ENCODE measurements at places on chromosomes 1 and 21.

DNA sequence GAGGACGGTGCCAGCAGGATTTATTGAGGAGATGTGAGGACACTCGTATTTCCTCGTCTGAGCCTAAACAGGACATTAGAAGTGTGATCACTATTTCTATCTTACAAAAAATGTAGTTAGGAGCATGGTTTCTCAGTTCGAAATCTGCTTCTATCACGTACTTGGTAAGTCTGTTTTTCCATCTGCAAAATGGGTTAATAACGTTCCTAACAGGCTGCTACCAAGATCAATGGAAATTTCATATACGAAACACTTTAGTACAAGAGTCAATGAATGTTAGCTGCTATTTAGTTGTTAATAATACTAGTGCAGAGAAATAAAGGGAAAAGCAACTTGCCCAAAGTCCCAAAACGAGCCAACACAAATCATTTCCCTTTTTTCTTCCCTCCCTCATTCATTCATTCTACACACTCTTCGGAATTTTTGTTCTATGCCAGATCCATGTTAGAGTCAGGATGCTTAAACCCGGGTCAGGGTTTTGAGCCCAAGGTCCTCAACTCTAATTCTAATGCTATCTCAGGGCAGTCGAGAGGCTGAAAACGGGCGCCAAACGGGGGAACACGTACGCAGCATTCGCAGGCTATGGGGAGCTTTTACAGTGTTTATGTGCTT is 608 bp downstream of the SNRNP40 start:
- no peak for DNase-seq

- no peak for DNase-seq
Observed at GRCh38 chr1:206908038-206908437, 10.8 kb downstream of the IL24 start.

- no peak for DNase-seq
Observed at GRCh38 chr21:43626390-43626789, 32.9 kb downstream of the HSF2BP start.

GRCh38 chr1:61051443-61051718 is 31.0 kb upstream of the NFIA start:
- DNase-seq = no peak

- DNase-seq = no peak
Observed at GRCh38 chr1:87953732-87954344, 625.2 kb downstream of the LMO4 start.

DNA sequence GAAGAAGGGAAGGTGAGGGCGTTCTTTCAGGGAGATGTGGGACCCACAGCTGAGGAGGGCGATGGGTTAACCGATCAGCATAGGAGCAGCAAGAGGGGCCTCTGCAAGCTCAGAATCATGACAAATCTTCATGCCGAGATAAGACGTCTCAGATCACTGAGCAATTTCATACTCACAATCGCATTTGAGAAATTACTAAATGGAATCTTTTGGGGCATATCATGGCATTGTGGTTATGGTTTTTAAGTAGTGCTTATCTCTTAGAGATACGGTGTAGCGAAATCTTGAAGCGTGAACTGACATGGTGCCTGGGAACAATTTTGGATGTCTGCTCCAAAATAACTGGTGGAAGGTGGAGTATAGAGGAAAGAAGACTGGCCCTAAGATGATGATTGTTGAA is 6.2 kb downstream of the TNNT2 start:
- no peak for DNase-seq

- no peak for DNase-seq
Observed at GRCh38 chr1:180092931-180093650, 61.6 kb upstream of the QSOX1 start.

DNA sequence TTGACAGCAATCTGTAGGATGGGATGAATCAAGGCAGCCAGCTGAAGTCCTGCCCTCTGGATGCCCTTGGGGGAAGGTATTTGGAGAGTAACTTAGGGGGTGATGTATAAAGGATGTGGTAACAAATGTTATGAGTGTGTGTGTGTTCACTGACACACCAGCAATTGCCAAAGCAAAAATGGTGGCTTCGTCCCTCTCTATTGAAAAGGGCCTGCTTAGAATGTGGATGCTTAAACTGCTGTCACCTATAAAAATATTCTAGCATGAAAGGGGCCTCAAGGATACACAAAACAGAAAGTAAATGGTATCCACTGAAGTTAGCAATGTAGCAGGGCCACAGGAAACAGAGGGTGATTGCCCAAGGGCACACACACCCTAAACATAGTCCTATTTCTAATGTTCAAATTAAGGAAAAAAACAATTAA is 15.1 kb upstream of the AIM2 start:
- no peak for DNase-seq

- DNase-seq = no peak
Observed at GRCh38 chr1:176379626-176380339, 83.2 kb upstream of the PAPPA2 start.

DNA sequence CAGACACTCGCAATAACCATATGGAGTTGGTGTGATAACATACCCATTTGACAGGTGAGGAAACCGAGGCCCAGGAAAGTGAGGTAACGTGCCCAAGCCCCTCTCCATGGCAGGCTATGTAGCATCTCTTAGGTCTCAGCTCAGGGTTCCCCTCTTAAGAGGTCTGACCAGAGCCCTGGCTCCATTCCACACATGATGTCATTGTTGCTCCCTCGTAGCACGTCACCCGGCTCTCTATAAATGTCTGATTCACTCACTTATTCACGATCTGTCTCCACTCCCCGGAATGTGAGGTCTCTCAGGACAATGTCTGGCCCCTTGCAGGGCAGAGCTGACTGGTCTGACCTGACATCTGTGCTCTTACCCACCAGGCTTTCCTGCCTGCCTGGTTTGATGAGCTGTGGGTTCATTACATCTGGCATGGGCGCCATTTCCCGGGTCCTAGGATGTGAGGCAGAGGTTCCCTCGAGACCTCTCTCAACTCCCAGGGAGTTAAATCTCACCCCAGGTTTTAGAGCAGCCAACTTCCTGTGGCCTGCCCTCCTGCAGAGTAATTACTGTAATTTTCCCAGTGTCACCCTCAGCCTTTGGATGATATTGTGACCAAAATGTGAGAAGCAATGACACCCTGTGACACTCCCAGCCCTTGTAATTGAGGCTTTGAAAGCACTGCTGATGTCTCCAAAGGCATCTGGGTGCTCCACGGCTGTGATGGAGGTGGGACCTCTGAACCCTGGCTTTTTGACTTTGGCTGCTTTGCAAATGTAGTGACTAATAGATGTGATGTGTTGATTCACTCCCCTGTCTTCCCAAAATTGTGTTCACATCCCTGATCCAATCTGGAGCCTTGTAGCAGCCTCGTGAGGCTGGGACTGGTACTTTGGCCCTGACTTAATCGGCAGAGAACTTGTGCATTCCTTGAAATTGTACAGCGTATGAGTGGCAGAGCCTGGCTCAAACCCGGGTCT is 10.6 kb downstream of the ACTL8 start:
- DNase-seq = no peak

DNA sequence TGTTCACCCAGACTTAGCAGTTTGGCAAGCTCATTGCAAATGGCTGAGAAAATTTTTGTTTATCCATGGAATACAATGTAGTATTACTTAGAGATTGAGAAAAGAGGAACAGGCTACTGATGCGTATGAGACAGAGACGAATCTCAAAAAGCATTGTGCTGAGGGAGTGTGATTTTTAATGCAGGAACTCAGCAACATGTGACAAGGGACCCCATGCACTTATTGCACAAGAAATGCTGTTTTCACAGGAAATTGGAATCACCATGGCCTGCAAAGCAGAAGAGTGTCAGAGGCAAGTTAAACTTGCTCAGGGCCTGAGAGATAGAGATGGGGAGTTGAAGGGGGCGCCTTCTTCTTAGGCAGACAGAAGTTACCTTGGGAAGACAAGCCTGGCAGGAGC is 32.6 kb upstream of the TLR5 start:
- DNase-seq = no peak

DNA sequence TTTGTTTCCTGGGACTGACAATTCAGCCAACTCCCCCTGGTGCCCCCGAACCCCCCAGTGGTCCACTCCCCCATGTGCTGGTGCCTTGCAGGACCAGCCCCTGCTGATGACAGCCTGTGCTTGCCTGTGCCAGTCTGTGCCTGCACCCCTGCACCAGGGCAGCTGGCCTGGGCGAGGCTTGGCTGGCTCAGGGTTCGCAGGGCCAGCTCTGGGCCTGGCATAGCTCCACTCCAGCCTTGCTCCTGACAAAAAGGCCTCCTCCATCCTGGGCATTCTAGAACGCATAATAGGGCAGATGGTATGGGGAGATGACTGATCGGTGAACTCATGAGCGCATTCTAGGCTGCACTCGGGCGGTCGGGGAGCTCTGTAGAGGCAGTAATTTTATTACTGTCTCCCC is 5.4 kb downstream of the CNTN2 start:
- DNase-seq = no peak

DNA sequence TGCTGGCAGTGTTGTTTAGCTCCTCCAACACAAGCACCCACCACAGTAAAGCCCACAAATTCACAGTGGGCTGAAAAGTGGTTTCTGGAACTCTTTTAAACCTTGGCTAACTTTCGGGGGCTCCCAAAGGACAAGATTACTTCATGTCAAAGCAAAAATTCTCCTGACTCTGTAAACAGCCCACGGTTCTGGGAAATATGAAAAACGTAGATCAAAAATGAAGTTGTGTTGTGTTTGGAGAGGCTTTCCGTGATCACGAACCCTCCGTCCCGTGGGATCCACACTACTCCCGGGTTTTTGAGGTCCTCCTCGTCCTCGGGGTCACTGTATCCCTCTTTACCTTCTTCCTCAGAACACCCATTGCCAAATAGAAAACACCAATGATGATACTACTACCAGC is 159.0 kb upstream of the RUNX1 start:
- DNase-seq = no peak

DNA sequence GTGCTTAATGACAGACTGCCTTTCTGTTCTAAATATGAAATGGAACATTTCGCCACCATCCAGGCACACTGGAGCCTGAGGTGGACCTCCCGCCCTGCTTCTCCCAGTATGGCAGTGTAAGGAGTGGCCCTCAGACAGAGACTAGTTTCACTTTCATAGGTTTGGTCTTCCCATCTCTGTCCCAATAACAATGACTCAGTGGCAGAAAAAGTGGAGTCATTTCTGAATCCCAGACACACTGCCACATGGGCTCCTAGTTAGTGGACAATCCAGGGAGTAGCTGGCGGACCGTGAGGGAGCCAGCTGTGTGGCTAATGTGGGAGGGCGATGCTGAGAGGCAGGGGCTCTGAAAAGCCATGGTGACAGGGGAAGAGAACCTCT is 95.6 kb upstream of the TSPAN2 start:
- no peak for DNase-seq

- no peak for DNase-seq
Observed at GRCh38 chr1:72322910-72323309, 40.6 kb upstream of the NEGR1 start.

DNA sequence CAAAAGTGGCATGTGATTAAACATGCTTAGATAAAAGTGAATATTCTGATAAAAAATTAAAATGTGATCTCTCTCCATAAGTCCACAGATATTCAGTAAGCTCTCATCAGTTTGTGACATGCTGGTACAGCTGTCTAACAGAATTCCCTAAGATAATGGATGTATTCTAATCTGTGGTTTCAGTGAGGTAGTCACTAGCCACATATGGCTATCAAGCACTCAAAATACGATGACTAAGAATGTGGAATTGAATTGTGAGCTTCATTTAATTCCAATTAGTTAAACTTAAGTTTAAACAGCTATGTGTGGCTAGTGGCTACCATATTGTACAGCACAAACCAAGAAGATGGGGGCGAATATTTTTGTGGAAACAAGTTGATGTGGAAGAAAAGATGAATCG is 4.1 kb upstream of the REG4 start:
- DNase-seq = no peak

DNA sequence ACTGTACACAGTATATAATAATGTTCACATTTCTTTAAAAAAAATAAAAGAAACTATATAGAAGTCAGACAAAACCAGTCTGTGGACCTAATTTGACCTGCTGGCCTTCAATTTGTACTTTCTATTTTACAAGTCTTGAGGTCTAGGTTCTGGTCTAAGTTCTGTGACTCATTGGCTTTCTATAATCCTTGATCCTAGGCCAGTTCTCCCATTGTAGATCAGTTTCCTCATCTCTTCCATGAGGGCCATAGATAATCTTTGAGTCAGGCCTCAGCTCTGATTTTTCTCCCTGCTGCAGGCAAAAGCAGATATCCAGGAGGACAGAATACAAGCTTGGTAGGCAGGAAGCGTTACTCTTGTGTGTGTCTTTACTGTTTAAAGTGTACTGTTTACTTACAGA is 603.7 kb upstream of the CAMK1G start:
- no peak for DNase-seq

DNA sequence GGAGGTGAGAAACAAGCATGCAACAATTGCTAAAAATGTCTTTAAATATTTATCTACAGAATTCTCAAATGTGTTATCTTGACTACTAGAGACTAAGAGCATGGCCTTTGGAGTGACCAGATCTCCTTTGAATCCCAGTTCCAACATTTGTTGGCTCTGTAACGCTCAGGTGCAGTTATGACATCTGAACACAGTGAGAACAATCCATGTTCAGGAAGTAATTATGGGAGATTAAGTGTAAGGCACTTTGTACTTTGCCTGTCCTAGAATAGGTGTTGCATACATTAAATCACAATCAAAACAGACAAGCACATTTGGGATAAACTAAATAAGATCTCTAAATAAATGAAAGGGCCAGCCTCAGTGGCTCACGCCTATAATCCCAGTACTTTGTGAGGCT is 454.5 kb downstream of the SMYD3 start:
- no peak for DNase-seq

DNA sequence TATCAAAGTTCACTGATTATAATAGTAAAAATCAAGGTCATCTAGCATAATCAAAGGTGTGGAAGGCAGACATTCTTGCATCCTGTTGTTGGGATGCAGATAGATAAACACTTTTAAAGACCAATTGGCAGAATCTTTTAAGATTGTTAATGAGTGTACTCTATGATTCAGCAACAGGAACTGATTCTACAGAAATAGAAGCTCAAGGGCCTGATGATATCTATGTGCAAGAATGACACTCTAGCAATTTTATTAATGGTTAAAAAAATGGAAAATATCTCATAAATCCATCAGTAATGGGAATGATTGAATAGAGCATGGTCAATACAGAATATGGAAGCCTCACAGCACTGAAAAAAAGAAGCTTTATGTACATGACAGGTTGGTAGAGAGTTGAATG is 2.2 kb upstream of the ATP1A4 start:
- no peak for DNase-seq

DNA sequence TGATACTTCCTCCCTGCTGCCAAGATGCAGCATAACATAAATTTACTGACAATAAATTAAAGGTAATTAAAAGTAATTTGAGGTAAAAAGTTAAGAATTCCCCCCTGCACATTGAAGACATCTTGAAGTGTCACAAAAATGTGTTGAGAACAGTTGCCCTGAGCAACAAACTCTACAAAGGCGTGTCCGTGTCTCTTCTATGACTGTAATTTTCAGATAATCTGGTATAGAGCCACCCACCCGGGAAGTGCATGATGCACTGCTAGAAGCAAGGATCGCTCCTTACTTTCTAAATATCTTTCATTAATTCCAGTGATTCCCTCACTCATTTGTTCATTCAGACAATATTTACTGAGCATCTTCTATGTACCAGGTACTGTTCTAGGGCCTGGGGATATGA is 11.0 kb upstream of the CASQ1 start:
- DNase-seq = no peak

All from activated naive CD4-positive, alpha-beta T cell (primary cell).